Progenitor cell of endocrine pancreas (in vitro differentiated cells): ENCODE measurements at places on chromosomes 12 and 14. TPM values are rescaled to one million over a fixed set of nuclear protein-coding genes. Genes with fewer than 3 reads are reported as not detected.

- peak overlapping the region; percentile 63 for H3K27ac ChIP-seq
- H3K4me3 ChIP-seq, result no peak overlapping the region
- H3K4me1 ChIP-seq, result peaks cover 9% of the 10 kb centered on the region
- no peaks in the 10 kb centered on the region for H3K36me3 ChIP-seq
- DNase-seq, result no peak
Measured at GRCh38 chr14:64806202-64806861, 73.4 kb downstream of the SPTB start.

DNA sequence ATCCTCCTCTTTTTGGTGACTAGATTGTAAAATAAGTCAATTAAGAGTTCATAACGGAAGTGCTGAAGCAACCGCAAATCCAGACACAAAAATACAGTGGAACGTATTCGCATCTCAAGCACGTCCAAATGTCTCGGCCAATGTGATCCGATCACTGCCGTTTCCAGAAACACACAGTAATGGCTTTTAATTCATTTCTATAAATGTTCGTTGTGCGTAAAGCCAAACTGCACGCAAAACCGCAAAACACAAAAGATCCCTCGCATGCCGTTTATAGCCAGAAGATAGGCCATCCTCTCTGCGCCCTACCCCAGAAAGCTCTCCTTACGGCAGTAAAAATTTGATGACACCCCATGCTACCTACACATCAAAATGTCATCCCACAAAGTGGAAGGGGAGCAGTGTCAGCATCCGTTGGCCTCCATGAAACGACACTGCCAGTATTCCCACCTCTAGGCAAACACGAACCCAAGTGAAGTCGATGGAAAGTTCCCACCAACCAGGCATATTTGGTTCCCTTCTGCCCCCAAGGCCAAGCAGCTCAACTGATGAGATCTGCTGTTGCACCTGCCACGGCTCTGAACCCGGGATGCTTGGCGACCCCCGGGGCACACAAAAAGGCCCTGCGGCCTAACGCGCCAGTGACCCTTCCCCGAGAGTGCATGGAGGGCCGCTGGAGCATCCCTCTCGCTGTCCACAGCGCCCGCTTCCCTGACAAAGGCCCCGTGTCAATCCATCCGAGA lies 1.4 kb downstream of the HECTD4 start:
- no peak for DNase-seq
- H3K4me3 ChIP-seq, result peak overlapping the region; percentile 98
- H3K4me1 ChIP-seq, result peaks cover 12% of the 10 kb centered on the region
- H3K36me3 ChIP-seq, result peaks cover 1% of the 10 kb centered on the region

GRCh38 chr14:100067481-100067880 lies 2.3 kb downstream of the EVL start:
- H3K36me3 ChIP-seq, result no peaks in the 10 kb centered on the region
- H3K4me1 ChIP-seq, result peaks cover 11% of the 10 kb centered on the region
- DNase-seq, result no peak

DNA sequence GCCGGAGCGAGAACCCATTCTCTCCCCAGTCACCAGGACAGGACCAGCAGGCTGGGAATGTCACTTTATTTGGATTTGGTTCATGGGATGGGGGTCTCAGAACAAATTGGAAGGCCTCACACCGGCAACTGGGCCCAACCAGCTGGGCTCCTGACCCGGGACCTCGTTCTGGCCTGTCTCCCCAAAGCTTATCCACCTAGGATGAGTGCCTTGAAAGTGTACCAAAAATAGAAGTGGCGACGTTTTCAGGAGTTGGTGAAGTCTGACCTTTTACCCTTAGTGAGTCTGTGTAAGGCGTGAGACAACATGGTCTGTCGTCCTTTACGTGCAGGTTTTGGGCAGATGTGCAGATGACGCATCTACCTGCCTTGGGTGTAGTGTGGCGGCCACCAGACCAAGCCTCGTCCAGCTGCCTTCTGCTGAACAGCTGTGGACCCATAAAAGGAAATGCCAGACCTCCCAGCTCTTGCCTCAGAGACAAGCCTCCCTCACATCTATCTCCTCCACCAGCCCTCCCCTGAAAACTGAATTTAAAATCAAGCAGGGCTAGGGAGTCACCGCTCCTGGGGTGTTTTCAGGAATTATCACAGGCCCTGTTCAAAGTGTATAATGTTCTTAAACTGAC lies 36.6 kb upstream of the CLMN start:
- H3K4me3 ChIP-seq, result no peak overlapping the region
- DNase-seq, result no peak
- H3K27ac ChIP-seq, result no peak overlapping the region
- peaks cover 3% of the 10 kb centered on the region for H3K4me1 ChIP-seq

The OR6C2 gene
- total RNA-seq, result not detected in 2 replicates
